ENCODE measurements at places on chromosomes 7 and 10.
A peak's percentile ranks its signal among the peaks of the same experiment; 100 is the strongest.

GRCh38 chr10:94327649-94328048, 35.1 kb downstream of the NOC3L start:
- no peak for DNase-seq

GRCh38 chr10:44398747-44399658, 14.1 kb upstream of the CXCL12 start:
- DNase-seq = no peak

GRCh38 chr10:110129490-110129889, 77.9 kb upstream of the MXI1 start:
- DNase-seq = no peak

- DNase-seq = no peak
These were observed at the start of gene ZNF467 for GRCh38 chr7:149773446-149774236. Gene ZNF467 (minus strand): TSS chr7:149773588. CDS start chr7:149771032, 2,556 bp downstream.

DNA sequence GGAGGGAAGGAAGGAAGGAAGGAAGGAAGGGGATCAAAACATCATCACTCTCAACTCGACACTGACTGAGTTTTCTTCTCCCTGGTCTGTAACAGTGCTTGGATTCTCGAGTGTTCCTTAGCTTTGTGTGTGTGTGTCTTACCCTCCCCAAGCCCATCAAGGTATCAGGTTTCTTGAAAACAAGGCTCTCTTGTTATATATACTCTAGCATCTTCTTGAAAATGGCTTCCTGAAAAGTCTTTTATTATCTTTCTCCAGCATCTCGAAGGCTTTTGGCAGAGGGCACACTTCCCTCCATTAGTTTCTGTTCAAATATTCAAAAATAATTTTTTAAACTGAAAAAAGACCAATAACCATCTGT, 13.4 kb downstream of the SERPINE1 start:
- DNase-seq = no peak

GRCh38 chr7:131108212-131108940, 219.3 kb upstream of the MKLN1 start:
- no peak for DNase-seq

- DNase-seq = no peak
These were observed 39.1 kb downstream of the MINDY3 start for GRCh38 chr10:15821046-15821683.

- no peak for DNase-seq
These were observed 164.2 kb downstream of the HDAC9 start for GRCh38 chr7:18659746-18660145.

DNA sequence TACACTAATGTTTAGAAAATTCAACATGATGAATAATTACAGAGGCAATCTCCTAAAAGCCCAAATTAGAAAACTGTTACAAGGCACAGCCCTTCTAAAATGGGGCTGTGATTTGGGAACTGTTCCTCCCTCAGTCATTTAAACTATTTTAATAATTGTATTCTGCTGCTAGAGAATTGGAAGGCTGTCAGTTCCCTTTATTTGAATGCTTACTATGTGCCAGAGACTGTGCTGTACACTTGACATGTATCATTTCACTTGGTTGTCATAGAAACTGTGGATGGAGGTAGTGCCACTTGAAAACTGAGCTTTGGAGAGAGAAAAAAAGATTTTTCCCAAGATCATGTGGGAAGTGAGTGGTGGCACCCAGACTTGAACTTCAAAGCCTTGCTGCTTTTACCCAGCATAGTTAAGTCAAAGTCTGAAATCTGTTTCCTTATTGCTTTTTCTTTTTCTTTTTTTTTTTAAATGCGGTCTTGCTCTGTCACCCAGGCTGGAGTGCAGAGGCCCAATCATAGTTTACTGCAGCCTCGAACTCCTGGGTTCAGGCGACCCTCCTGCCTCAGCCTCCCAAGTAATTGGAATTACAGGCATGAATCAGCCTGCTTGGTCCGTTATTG, 23.6 kb downstream of the UBE2D1 start:
- no peak for DNase-seq

DNA sequence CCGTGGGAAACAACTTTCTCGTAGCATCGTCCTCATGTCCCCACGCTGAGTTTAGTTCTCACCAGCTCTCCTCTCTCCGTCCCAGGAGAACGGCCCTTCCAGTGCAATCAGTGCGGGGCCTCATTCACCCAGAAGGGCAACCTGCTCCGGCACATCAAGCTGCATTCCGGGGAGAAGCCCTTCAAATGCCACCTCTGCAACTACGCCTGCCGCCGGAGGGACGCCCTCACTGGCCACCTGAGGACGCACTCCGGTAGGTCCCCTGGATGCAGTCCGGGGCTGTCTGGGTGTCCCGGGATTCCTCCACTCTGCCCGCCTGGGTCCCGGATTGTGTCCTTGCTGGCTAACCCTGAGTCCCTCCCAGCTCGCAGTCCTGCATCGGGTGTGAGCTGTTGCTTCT, 67.7 kb downstream of the FIGNL1 start:
- no peak for DNase-seq

GRCh38 chr10:29435809-29436501, 147.1 kb downstream of the LYZL1 start:
- no peak for DNase-seq

GRCh38 chr10:96832721-96833219, 672 bp downstream of the LCOR start:
- DNase-seq = peak; percentile 81

DNA sequence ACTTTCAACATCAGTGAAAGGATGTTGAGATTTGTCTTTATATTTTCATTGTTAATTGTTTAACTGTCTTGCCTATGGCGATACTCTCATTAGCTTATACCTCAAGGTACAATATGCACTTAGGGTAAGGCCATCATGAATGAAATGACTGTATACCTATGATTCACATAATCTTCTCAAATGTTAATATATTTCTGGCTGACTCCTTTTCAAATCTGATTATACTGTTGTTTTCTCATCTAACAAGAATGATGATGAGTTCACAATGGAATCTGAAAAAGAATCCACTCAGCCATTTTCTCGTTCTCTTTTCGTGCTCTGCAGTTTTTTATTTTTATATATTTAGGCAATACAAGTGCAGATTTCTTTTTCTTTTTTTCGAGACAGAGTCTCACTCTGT, 159.1 kb downstream of the ARHGAP12 start:
- DNase-seq = no peak

DNA sequence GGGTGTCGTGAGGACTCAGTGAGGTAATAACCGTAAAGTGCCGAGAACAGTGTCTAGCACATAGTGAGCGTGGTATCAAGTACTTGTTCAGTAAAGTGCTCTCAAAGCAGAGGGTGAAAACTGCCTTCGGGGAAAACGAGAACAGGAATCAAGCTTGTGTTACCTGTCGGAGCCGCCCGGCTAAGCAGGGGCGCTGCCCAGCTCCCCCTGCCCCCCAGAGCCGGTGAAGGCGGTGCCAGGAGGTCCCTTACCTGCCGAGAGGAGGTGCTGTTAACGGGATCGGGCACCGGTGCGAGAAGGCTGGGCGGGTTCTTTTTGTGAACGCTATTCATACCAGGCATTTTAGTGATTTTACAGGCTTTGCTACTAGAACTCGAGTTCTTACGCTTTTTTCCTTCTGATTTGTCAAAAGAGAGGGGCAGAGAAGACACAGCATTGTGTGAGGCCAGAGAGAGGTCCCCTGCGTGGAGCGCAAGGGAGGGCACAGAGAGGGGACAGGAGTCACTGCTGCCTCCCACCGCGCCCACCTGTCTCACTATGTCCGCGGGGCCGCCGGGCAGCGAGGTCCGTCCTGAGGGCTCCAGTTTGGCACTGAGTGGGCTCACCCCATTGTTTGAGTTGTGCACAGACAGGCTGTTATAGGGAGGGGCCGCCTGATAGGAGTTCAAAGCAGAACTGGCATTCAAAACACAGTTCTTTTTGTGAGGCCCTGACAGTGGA, 32.5 kb upstream of the EFCAB10 start:
- DNase-seq = no peak

DNA sequence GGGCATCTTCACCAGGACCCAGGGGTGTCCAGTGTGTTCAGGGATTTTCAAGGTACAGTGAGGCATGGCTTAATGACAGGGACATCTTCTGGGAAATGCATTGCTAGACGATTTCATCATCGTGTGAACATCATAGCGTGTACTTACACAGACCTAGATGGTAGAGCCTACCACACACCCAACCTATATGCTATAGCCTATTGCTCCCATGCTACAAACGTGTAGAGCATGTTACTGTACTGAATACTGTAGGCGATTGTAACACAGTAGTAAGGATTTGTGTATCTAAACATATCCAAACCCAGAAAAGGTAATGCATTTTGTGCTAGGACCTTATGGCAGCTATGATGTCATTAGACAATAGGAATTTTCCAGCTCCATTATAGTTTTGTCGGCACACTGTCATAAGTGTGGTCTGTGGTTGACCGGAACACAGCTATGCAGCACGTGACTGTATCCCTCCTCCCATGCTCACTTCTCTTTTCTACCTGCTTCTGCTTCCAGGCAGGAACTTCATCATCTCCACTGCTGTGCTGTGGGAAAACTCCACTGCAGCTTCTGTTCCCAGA, 416.2 kb upstream of the NFE2L3 start:
- no peak for DNase-seq

DNA sequence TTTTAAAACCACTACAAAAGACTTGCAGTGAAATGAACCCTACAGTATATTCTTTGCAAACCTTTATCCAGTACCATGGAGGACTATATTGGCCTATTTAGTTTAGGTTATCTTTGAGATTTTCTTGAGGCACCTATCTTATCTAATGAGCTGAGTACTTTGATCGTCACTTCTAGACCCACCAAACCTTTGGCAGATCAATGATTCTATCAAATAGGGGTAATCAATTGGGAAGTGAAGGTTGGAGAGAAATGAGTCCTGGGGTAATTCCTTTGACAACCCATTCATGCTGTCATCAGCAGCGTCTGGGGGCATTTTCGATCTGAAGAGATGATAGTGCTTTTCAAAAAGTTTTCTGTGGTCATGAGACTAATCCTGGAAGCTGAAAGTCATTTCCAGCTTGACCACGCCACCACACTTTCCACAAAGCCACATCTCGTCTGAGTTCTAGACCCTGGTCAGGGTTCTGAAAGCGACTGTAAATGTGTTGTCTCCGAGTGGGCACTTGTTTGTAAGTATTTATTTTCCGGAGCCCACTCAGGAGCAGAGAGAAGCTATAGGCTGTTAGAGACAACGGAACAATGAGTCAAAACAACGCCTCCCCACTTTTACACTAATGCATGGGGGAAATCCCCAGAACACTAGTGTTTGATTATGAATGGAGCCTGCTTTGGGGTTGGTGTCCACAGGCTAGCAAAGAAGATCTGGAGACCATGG, 4.8 kb downstream of the EGR2 start:
- DNase-seq = peak; percentile 86

DNA sequence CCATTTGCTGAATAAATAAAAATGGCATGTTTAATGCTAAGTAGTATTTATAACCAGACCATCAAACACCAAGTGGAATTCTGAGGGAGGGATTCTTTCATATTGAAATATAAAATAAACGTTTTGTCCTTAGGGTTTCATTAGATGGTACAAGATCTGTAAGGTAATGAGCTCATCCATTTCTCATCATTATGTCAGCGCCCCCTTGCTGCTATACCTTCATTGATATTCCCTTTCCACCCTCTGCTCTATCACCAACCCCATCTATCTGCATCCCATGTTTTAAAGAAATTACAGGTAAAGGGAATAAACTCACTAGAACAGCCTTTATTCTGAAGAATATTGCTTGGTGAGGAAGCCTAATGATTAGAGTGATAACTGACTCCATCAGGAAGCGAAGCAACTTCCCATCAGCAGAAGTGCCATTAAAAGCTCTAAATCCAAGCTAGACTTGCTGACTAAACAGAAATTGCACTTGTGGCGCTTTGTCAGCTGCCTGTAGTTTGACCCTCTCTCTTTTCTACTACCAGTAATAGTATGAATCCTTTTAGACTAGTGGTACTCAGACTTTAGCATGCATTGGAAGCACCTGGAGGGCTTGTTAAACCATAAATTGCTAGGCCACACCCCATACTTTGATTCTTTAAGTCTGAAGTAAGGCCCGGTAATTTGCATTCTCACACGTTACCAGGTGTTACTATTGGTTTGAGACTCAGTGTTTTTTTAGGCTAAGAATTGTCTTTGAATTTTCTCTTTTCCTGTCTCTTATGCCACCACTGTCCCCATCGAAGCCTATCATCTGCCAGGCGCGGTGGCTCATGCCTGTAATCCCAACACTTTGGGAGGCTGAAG, 27.5 kb downstream of the ADD3 start:
- DNase-seq = no peak

- no peak for DNase-seq
These were observed 59.3 kb downstream of the FAM13C start for GRCh38 chr10:59303018-59303417.

DNA sequence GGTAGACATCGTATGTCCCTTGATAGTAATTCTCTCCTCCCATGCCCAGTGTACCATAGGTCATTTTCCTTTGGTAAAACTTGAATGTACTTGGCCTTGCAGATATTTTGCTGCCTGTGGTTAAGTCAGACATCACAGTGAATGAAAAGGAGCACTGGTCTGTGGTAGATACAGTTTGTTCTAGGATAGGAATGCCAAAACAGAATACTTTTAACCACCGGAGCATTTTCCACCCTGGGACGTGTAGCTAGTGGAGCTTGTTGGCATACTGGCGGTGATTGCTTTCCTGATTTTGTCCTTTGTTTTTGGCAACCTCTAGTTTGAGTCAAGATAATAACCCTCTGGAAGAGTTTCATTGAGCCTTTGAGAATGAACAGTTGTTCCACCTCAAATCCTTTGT, 92.0 kb upstream of the BMPER start:
- no peak for DNase-seq

DNA sequence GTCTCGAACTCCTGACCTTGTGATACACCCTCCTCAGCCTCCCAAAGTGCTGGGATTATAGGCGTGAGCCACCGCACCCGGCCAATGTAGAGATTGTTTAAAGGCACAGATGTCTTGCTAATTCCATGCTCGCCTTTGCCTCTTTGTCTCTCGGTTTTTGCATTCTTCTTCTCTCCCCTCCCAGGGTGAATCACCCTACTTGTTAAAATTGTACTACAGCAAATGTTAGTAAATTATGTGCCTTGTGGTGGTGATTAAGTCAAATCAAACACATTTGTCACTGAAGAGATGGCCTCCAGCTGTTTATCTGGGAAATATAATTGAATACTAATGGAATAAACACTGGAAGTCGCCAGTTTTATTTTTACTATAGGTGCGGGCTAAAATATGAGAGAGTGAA, 384.4 kb upstream of the AUTS2 start:
- DNase-seq = no peak

DNA sequence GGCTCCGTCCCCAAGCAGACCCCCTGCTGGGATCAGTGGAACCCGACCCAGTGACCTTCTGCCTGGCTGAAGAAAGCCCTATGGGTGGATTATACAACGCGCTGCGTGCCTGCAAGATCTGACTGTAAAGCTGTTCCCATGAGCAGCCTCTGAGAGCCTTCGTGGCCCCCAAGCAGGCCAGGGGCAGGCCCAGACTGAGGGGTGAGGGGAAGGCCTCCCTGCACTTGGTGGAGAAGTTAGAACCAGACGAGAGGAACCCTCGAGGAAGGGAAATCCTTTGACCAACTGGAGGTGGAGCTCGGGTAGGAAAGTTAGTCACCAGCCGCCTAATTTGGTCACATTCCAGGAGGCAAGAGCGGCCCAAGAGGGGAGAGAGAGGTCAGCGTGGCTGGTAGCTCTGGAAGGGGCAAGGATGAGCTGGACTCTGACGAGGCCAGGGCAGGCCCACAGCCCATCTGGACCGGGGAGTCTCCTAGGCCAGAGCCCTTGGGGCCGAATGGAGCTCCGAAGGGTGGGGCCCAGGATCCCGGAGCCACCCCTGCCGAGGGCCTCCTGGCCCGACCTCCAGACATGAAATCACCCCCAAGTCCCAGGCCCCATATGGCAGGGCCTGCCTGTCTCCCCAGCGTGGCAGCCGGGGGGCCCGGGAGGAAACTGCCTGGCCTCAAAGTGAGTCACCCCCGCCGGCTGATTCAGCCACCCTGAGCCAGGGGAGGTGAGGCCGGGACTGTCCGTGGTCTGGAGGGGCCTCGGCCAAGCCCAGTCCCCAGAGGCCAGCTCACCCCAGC, 23.3 kb upstream of the PDGFA start:
- DNase-seq = no peak

Measured in T-helper 2 cell (primary cell).